ENCODE measurements at places on chromosomes 4 and X.

DNA sequence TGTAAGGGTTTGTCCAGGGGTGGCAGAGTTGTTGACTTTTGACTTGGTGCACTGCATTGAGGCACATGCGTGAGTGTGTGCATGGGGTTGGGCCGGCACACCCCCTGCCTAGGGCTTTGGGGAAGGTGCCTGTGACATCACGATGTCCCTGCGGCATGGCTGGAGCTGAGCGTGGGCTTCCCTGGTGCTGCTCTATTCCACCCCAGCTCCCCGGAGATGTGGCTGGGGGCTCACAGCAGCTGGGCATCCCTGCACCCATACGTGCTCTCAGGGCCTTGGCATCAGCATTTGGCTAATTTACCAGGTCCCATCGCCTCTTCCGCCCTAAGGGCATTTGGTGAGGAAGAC lies 5.7 kb downstream of the PSAPL1 start:
- no peak for DNase-seq

- DNase-seq, result no peak
These were observed 51.9 kb upstream of the PAQR3 start for GRCh38 chr4:78990938-78991810.

DNA sequence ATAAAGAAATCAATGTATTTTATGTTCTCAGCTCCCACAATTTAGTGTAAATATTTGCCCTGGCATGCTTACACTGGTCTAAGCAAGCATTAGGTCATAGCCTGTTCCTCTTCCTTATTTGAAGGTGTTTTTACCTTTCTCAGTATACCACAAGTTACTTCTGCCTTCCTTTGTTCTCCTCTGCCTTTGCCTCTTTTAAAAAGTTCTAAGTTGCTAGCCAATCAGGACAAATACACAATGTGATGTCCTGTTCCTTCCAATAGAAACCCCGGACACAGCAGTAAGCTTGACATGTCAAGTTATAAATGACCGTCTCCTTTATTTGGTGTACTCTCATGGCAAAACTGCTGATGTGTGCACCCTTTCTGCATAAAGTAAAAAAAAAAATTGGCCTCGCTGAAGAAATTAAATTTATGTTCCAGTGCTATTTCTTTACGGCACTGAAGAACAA lies 49.4 kb downstream of the UGT2B10 start:
- no peak for DNase-seq

- no peak for DNase-seq
These were observed 2.0 kb downstream of the PRKX start for GRCh38 chrX:3711331-3711917.

DNA sequence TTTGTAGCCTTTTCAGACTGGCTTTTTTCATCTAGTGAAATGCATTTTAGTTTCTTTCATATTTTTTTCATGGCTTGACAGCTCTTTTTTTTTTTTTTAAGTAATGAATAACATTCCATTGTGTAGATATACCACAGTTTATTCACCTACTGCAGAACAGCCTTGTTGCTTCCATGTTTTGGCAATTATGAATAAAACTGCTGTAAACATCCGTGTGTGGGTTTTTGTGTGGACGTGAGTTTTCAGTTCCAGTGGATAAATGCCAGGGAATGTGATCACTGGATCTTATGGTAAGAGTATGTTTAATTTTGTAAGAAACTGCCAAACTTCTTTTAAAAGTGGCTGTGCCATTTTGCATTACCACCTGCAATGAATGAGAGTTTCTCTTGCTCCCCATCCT lies 160.8 kb downstream of the SOWAHB start:
- no peak for DNase-seq

GRCh38 chr4:88865046-88865445 lies 167.4 kb upstream of the NAP1L5 start:
- DNase-seq, result no peak

DNA sequence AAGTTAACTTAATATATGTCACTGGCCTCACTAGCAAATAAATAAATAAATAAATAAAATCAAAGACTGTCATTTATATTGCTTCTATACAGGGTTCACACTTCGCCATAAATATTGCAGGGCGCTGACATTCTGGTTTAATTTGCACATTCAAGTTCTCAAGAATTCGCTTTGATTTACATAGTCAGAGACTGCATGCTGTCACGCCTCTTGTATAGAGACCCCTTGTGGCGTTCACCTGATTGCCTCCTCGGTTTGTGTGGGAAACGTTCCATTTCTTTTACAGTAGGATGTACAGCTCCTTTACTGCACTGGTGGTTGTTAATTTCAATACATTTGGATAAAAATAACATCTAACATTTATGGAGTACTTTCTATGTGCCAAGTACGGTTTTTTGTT lies 71.3 kb upstream of the ADGRG2 start:
- no peak for DNase-seq

GRCh38 chrX:11704725-11705495 lies 39.2 kb upstream of the ARHGAP6 start:
- no peak for DNase-seq

GRCh38 chr4:6386091-6386490 lies 86.3 kb downstream of the PPP2R2C start:
- no peak for DNase-seq

GRCh38 chrX:56968980-56969379 lies 26.4 kb downstream of the SPIN3 start:
- no peak for DNase-seq

DNA sequence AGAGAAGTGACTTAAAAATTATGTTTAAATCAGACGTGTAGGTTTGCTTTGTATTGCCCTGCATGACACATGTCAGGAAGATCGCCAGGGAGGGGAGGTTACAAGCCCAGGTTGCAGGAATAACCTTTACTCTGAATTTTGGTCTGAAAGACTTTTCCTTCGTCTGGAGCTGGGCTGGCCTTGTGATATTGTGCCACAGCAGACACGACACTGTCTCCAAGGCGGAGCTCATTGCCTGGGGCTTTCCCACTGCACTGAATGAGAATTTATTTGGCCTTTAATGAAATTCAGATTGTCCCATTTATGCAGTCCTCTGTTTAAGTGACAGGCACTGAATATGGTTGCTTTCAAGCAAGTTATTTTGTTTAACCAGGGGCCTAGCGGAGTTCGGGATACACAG lies 45.1 kb downstream of the RHOH start:
- DNase-seq, result no peak

DNA sequence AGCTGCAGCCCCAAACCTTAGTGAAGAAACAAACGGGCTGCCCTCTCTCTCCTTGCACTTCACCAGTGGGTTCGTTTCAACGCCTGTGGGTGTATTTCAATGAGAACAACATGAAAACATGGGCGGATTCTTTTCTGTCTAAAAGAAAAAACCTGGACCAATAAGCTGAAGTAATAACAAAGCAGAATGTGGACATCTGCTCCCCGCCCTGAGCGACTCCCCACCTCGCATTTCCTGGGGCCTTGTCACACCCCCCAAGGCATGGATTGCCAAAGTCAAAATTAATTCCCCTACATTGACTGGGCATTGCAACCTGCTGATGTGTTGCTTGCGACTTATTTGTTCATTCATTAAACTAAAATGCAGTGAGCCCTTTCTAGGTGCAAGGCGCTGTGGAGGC lies 142.9 kb downstream of the BCOR start:
- no peak for DNase-seq

GRCh38 chr4:17324386-17324830 lies 187.5 kb downstream of the QDPR start:
- DNase-seq, result peak; percentile 51

GRCh38 chr4:185374027-185374426 lies 21.7 kb downstream of the LRP2BP start:
- no peak for DNase-seq

- peak; percentile 18 for DNase-seq
These were observed 743 bp downstream of the ANTXR2 start for GRCh38 chr4:80072228-80072743.

- DNase-seq, result no peak
These were observed 40.1 kb upstream of the PASD1 start for GRCh38 chrX:151523351-151523750.
